Mucosa of descending colon (tissue), 3 donors: ENCODE measurements at places on chromosomes 7 and 10. TPM values are rescaled to one million over a fixed set of nuclear protein-coding genes. Genes with fewer than 3 reads are reported as not detected.

CAMK2G gene
- total RNA-seq, result 57.2 TPM

DNA sequence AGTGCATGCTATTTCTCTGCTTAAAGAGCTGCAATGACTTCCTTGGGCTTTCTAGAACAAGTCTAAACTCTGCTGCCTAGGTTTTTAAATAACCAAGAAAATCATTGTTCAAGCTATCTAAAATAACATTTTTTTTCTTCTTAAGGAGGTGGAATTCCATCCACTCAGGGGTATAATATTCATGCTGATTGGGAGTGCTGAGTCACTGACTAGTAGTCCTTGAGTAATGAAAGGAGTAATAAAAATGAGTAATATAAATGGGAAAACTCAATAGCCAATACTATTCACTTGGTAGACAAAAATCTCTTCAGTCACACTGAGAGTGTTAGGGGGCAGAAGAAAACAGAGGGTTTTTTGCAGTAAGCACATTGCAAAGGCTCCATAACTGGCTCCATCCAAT, 72.0 kb downstream of the GFRA1 start:
- no peak for DNase-seq

DNA sequence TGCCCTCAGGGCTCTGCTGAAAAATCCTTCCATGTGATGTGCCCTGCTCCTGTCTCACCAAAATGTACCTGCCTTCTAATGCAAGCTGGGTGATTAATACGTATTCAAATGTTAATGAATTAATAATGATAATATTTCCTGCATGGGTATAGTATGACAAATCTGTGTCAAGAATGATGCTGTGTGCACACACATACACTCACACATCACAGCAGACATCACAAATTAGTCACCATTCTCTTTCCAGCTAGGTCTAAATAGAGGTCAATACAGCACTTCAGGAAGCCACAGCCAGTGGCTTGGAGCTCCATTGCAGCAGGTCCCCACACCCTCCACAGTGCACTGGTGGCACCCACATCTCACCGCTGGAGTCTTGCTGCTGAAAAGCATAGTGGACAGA, 681.2 kb upstream of the NRP1 start:
- no peak for DNase-seq

DNA sequence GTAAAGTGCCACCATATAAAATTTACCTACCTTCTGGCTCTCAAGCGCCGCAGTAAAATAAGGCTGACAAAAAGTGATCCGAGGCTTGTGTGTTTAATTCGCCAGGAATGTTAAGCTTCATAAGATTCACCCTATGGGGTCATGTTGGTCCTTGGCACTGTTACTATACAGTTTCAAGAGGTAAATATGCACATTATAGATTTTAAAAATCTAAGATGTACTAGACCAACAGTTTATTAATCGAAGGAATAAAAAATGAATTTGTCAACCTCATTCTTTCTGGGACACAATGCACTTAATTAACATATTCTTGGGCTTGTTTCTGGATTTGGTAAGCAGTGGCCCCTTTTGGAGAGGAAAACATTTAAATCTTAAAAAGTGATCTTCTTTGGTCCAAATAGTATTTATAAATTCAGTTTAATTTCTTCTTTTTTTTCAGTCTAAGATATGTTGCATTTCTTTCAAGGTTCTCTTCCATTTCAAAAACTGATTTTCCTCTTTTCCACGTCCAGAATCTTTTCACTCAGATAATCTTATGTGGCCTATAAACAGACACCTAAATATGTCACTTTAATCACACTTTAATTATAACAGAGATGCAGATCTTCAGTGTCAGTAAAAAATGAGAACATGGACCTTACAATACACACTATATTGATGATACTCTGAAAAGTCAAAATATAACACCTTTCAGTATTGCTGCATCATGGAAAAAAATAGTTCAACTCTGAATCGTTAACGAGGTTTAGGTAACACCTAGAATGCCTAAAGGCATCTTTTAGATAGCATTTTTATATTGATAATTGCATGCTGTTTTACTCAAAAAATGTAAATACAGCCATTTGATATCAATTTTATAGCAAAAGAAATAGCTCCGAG, 3.8 kb upstream of the SKIDA1 start:
- DNase-seq, result no peak

CRYGN gene
- total RNA-seq, result not detected

DNA sequence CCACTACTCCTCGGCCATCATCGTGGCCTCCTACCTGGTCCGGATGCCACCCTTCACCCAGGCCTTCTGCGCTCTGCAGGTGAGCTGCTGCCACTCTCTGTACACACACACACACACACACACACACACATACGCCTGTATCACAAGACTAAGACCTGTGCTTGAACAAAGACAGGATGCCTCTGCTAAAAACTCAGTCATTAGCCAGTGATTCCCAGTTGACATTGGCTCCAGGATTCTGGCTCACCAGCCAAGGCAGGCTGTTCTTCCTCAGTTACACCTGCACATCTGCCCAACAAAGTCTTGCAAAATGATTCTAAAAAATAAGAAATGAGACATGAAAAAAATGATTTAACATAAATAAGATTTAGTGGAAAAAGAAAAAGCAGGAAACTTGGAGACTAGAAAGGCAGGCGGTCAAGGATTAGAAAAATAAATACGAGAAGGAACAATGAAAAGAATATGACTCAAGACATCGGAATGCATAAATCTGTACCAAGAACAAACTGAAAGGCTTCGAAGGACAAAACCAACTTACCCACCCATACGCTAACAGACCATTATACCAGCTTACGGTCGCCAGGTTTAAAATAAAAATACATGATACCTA, 7.4 kb upstream of the LRRC18 start:
- DNase-seq, result no peak

DNA sequence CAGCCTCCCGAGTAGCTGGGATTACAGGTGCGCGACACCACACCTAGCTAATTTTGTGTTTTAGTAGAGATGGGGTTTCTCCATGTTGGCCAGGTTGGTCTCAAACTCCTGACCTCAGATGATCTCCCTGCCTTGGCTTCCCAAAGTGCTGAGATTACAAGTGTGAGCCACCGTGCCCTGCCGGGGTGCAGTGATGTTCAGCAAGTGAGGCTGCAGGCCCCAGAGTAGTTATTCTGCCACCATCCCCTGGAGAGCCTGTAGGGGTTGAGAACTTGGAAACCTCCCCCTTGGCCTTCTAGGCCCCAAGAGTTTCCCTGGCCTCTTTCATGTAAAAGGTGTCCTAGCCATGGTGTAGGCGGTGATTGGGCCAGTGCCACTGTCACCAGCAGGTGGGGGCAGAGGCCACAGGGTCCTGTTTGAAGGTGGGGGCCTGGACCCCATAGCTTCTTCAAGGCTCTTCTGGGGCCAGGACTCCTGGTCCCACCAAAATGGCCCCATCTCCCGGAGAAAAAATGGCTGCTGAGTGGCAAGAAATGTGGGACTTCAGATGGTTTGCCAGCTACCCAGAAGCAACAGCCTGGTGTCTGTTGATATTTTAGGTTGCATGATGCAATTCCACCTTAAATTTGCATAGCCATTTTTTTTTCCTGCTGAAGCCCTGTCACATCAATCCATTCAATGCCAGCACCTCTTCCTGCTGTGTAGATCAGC, 25.5 kb upstream of the INMT start:
- DNase-seq, result no peak

DNA sequence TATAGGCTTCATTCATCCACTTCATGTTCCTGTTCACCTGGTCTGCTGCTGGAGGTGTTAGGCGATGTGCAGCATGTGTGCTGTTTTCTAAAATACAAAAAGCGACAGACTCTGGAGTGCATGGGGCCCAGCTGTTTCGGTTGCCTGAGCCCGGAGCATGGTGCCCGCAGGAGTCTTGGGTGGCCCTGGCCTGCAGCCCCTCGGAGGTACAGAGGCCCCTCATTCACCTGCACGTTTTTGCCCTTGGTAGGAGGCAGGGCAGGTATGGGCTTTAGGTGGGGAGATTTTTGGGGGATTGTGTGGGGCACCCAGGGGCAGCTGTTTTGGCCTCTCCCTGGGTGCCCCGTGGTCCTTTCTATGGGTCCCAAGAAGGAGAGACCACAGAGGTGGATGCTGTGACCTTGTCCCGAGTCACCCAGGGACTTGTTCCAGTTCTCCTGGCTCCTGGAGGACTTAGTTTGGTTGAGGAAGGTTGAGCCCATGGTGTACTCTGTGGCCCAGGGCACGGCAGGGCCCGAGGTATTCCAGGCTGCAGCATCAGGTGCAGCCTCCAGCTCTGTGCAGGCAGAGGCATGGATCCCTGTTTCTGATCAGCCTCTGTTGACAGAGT, 130.7 kb downstream of the TRRAP start:
- no peak for DNase-seq

- DNase-seq, result no peak
These were observed 48.7 kb downstream of the SEMA3A start for GRCh38 chr7:84145892-84146291.

IGF2BP3 gene
- total RNA-seq, result not detected

GRCh38 chr10:71346731-71347130, 27.7 kb downstream of the SLC29A3 start:
- no peak for DNase-seq

DNA sequence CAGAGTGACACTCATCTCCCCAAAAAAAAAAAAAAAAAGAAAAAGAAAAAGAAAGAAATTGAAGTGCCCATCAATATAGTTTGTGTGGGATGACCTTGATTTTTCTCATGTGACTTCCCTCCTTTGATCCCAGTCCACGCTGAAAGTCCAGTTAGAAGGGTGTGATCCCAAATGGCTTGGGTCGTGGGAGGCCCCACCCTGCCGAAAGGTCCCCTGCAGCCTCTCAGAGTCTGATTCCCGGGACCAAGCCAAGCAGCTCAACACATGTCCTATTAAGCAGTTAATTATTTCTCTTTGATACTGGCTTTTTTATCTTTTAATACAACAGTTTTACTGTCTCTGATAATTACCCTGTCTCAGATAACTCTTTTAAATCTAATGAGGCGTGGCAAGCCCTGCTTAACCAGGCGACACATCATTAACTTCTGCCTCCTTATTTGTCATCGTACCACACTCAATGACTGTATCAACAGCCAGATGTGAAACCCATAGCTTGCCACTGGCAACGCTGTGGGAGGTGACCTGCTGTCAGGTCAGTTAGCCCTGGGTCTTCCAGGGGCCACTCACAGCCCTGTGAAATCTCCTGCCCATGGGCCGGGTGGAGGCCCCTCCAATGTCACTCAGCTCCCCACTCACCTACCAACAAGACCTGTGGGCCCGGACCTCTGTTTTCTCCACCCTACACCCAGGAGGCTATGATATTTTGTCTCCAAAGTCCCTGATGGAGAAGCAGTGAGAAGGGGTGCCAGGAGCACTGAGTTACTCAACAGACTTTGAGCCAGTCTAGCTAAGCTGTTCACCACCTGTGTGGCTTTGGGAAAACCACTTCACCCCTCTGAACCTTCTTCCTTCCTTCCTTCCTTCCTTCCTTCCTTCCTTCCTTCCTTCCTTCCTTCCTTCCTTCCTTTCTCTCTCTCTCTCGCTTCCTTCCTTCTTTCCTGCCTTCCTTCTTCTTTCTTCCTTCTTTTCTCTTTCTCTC, 110.0 kb upstream of the SFMBT2 start:
- no peak for DNase-seq

GRCh38 chr7:11192506-11192905, 218.8 kb downstream of the PHF14 start:
- no peak for DNase-seq

GRCh38 chr7:29372351-29373090, 177.9 kb downstream of the CHN2 start:
- no peak for DNase-seq

GRCh38 chr10:35058134-35058533, 32.0 kb downstream of the CUL2 start:
- DNase-seq, result no peak

PRSS37 gene
- not detected for total RNA-seq
